ENCODE measurements at places on chromosomes 12 and 14.

- no peak for DNase-seq
Measured at GRCh38 chr14:69648480-69649451, 37.4 kb downstream of the SUSD6 start.

DNA sequence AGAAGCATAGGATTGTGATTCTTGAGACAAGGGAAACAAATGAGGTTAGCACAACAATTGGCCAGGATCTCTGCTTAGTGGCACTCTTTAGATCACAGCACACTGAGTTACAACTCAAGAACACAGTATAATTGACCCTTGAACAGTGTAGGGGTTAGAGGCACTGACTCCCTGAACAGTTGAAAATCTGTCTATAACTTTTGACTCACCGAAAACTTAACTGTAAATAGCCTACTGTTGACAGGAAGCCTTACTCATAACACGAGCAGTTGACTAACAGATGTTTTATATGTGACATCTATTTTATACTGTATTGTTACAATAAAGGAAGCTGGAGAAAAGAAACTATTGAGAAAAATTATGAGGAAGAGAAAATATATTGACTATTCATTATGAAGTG is 296.1 kb downstream of the RERGL start:
- no peak for DNase-seq

DNA sequence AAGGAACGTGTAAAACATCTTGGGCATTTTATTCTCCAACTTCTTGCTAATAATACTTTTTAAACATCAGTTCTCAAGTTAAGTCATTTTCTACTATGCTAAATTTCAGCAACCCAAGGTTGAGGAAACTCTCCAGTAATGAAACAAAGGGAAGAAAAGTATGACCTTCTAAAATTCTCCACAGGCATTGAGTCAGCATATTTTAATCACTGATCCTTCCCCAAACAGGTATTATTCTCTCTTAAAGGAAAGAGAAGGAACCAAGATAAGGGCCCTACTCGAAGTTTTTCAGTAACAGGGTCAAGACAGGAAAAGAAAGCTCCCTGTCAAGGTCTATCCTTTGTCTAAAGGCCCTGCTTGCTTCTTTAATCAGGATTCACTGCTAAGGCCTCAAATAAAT is 3.0 kb downstream of the KICS2 start:
- DNase-seq = no peak

GRCh38 chr12:76976777-76977382 is 88.5 kb downstream of the E2F7 start:
- no peak for DNase-seq

DNA sequence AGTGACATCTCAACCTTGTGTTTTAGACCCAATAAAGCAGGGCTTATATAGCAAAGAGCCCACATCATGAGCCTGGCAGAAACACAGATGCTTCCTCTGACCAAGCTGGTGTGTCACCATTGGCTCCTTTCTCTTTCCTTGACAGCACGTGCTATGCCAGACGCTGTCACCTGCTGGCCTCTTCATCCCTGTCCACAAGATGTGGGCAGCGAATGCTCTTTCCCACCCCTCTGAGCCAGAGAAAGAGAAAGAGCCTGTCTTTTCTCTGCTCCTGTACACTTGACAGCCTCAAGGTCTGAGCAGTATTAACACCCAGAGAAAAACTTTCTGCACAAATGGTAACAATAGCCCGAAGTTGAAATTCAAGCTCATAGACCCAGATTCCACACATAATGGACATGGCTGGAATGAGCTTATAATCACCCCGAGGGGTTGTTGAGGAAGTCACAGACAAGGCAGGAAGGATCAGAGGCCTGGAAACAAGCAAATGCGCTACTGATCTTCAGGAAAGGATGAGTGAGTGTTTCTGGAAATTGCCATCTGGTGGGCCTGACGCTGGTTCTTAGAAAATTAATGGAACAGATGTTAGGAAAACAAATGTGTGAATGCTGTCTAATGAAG is 8.9 kb downstream of the TGFB3 start:
- no peak for DNase-seq

- no peak for DNase-seq
Measured at GRCh38 chr12:26119391-26119989, 5.3 kb downstream of the BHLHE41 start.

DNA sequence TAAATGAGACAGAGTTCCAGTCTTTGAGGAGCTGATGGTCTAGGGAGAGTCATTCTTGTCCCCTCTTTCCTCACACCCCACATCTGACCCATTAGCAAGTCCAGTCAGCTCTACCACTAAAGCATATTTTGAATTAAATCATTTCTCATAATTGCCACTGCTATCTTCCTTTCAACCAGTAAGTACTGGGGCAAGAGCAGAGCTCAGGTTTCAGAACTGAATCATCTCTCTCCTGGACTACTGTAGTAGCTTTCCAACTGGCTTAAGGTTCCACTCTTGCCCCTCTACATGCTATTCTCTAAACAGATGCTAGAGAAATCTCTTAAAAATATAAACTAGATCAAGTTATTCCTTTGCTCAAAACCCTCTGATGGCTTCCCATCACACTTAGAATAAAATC is 218.3 kb downstream of the TTC6 start:
- no peak for DNase-seq

DNA sequence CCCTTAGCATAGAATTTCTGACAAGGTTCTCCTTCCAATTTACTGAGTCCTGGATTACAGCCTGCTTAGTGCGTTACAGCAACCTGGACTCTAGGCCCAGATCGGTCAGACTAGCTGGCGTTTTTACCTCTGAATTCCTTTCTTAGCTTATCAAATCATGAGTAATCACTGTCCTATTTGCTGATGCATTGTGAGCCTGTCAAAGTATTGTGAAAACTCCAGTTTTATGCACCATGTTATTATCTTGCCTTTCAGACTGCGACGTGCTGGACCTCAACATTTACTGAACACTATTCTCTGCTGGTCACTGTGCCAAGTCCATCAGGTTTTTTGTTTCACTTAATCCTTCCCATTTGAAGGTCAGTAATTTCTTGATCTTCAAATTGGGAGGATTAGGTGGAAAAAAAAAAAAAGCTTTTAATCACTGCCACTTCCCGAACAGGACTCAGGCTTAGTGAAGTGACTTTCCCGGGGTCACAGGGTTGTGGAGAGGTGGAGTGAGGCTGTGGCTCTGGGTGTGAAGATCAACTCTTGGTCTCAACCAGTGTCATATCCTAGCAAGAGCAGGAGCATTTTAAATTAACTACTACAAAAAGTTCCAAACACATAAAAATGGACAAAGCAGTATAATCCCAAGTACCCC is 31.2 kb downstream of the FBXO21 start:
- no peak for DNase-seq

GRCh38 chr12:22332202-22332601 is 2.3 kb downstream of the ST8SIA1 start:
- no peak for DNase-seq

GRCh38 chr14:53195949-53196348 is 42.8 kb upstream of the DDHD1 start:
- DNase-seq = no peak

DNA sequence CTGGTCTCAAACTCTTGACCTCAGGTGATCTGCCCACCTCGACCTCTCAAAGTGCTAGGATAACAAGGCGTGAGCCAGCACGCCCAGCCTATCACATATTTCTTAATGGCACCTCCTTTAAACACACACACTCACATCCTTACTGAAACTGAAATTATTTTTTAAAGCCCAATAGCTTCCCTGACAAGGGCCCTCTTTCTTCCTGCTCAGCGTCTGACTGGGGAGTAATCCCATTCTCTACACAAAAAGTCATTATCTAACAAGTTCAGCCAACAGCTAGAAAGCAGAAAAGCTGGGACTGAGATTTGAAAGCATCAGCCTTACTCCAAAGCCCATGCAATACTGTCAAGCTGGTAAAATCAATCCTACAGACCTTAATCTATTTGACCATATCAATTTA is 10.0 kb upstream of the AICDA start:
- no peak for DNase-seq

DNA sequence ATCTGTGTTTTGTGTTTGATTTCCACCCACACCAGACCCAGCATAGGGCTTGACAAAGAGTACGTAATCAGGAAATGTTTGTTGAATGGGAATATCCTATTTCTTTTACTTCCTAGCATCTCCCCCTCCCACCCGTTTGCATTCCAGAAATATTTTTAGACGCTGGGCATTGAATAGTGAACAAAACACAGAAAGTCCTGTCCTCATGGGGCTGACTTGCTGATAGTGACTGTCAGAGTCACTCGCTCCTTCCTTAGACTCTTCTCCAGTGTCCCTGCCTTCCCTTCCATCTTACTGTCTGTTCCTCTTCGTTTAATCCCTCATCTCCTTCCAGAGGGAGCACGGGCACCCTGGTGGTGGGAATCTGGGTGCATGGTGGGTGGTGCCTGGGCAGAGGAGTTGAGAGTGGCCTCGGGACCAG is 53.6 kb downstream of the SLC25A47 start:
- DNase-seq = no peak

DNA sequence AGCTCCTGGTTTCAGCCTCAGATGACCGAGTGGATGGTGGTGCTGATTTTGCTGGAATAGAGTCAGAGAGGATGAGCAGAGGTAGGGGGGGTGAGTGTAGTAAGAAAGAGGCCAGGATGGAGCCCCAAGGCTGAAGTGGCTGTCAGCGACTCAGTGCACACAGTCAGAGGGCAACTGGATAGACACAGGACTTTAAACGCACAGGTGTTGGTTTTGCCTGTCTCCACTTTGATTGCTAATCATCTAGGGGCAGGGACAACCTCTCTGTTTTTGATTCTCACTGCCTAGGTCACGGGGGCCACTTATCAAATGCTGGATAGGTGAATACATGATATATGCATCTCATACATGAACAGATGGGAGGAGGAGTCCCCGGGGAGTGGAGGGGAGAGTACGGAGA is 99.5 kb downstream of the EGLN3 start:
- no peak for DNase-seq

DNA sequence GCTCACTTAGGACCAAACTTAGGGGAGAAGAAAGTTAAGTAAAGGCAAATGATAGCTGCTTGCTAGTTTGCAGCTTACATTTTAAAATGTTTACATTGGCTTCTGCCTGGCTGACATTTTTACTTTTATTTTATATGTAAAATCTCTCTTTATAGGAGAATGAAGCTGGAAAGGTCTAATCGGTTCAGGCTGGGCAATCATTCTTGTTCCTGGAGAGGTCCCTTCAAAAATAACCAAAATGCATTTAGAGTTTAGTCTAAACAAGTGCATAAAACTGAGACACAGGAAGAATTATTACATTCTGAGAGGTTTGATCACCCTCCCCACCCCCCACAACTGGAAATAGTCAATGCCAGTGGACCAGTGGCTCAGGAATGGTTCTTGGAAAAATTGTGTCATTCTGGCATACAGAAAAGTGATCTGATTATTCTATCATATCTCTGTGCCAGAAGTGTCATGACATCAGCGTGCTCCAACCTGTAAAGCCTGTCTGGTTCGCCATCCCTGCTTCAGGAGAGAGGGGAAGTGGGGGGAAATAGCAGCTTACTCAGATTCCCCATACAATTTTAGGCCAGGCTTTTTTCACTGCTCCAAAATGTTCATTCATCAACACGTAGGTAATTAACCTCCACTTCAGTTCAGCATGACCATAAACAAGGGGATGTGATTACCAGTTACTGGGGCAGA is 4.2 kb downstream of the PRICKLE1 start:
- no peak for DNase-seq

- DNase-seq = no peak
Measured at GRCh38 chr12:32110942-32111341, 4.3 kb downstream of the BICD1 start.

- DNase-seq = no peak
Measured at GRCh38 chr12:118689793-118690192, 291.5 kb upstream of the SRRM4 start.

DNA sequence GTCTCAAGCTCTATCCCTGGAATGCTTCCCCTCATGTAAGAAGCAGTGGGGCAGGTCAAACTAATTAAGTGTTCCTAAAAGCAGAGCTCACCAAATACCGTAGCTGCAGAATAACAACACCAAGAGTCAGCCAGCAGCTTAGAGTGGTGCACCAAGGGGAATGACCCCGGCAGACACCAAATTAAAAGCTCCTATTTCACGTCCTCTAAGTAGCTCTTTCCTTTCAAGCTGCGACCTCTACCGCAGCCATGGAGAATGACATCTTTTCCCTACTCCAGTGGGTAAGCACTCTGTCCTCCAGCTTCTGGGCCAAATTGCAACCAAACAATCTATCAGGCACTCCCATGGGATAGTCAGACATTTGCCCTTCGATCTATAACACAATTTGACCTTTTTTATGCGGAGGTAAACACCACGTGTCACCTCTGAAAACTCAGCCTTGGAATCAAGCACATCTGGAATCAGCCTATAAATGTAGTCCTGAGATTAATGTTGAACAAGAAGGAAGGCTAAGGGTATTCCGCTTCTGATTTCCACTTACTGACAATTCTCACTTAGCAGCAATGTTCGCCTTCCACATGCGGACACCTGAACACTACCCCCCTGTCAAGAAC is 67.6 kb upstream of the CDKN3 start:
- DNase-seq = no peak

GRCh38 chr12:132518354-132518992 is 28.5 kb downstream of the FBRSL1 start:
- DNase-seq = no peak

DNA sequence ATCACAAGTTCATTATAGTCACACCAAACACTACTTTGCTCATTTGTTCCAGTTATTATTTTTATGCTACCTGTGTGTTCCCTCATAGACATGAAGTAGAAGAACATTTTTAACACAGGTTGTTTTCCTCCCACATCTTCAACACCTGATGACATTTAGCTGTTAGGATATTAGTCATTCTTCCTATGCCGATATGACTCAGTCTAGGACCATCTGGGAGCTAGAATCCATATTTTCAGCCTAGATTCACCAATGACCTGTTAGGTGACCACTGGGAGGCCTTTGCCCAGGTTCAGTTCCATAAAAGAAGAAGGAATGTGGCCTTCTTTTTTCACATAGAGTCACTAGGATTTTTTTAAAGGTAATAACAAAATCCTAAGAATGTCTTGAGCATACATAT is 222.8 kb downstream of the C12orf42 start:
- no peak for DNase-seq

GRCh38 chr12:57342207-57342691 is 88.6 kb downstream of the R3HDM2 start:
- no peak for DNase-seq

DNA sequence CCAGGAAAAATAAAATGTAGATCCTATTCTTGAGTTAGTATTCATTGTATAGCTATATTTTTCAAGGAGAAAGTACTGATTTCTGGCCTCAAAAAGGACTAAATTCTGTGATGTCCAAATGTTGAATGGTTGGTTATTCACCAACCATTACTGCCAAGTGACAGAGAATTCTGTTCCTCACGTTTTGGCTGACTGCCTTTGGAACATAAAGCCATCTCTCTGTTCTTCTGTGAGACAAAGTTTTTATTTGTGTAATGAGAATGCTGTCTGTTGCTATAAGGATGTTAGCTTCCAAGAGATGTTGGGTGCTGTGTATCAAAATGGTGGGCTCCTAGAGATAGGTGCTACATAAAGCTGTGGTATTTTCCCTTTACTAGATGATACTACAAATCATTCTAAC is 9.3 kb downstream of the ZNF410 start:
- DNase-seq = no peak
